ENCODE measurements at places on chromosomes 13 and 19. TPM values are rescaled to one million over a fixed set of nuclear protein-coding genes. Genes with fewer than 3 reads are reported as not detected.

Gene FGF22
- polyA plus RNA-seq = 0.23 TPM

Gene CGB1
- not detected for polyA plus RNA-seq

Gene GPC6
- 1.5 TPM for polyA plus RNA-seq

Gene CBLC
- not detected for polyA plus RNA-seq

Gene IL4I1
- 0.29 TPM for polyA plus RNA-seq

- no peak for DNase-seq
Measured at GRCh38 chr19:952049-952679, 26.3 kb downstream of the ARID3A start.

DNA sequence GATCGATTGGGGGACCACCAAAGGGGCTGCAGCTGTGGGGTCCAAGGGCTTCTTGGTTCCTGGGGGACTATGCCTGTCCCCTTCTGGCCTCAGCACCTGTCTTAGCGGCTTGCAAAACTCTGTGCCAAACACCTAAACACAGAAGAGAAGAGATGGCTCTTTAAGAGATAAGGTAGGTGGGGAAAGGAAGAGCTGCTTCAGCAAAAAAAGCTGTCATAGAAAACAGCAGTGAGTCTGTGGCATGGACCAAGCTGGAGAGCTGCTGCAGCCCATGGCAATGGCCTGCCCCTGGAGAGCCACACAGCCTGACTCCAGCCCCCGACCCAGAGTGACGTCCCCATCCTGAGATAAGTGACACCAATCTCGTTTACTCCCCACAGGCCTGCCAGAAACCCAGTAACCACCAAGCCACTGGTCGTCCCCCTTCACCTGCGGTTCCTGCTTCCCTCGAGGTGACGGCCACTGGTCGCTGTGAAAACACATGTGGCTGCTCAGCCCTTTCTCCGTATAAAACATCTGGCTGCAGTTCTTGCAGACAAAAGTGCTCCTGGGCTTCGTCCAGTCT lies 25.0 kb upstream of the NAPA start:
- DNase-seq = no peak

- DNase-seq = no peak
Measured at GRCh38 chr13:113460599-113460998, 7.3 kb upstream of the ADPRHL1 start.

GRCh38 chr13:62678039-62678438 lies 1262.4 kb upstream of the PCDH20 start:
- DNase-seq = no peak

DNA sequence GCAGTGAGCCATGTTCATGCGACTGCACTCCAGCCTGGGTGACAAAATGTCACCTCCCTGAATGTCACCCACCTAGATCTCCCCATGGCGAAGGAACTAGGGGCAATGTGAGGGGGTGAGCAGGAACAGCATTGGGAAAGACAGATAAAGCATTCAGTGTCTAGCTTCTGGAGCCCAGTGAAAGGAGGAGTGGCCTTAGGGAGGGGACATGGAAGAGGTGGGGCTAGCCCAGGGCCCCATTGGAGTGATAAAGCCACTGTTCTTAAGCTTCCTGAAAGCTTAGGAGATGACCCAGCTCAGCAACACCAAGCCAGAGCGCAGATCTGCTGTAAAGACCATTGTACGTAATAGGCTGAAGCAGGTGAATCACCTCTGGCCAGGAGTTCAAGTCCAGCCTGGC lies 13.0 kb upstream of the KCNN1 start:
- no peak for DNase-seq

DNA sequence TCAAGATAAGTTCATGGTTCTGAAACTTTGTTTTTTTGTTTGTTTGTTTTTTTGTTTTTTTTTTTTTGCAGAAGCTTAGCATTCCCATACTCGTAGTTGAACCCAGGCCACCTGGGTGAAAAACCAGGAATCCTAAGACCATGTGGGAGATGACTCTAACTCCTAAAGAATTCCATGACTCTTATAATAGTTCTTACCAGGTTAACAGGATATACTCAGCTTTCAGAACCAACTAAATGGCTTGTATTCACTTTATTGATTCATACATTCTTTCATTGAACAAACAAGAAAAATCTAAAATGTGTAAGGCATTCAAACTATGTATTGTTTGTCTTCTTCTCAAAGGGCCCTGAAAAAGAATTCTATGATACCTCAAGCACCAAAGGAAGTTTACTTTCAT lies 40.5 kb upstream of the KLF5 start:
- DNase-seq = no peak

DNA sequence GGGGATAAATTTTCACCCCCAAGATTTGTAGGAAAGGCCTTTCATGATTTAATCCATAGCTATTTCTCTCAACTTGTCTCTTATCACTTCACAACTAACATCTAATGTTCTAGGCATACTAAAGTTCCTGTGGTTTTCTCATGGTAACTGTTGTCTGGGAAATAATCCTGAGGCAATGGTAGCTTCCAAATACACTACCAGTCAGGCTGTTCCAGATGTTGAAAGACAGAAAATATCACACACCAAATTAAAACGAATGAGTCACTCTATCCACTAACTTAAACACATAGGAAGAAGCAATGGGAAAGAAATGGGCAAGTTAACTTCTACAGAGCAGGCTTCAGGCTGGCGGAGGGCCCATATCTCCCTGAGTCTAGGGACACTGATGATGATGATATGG lies 77.7 kb upstream of the MYO16 start:
- no peak for DNase-seq

DNA sequence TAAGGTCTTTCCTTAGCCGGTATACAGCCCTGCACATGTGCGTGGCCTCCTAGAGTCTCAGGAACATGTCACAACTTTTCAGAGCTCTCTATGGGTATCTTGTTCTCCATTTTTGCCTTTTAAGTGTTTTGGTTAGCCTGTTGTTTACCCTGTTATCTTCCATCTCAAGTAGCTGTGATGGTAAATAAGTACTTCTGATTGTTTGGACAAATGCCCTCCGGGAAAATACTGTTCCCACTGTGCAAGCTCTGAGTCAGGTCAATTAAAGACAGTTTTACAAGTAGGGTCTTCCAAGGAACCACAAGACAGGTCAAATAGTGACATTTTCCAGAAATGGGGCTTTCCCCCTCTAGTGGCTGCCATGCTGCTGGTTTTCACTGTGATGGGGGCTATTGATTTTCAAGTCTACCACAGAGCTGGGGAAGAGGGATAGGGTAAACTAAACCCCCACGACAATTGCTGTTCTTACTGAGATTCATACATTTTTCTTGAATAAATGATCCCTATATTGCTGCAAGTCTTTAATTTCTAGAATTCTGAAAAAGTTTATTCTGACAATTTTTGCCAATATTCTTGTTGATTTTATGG lies 109.5 kb downstream of the TM9SF2 start:
- DNase-seq = no peak

DNA sequence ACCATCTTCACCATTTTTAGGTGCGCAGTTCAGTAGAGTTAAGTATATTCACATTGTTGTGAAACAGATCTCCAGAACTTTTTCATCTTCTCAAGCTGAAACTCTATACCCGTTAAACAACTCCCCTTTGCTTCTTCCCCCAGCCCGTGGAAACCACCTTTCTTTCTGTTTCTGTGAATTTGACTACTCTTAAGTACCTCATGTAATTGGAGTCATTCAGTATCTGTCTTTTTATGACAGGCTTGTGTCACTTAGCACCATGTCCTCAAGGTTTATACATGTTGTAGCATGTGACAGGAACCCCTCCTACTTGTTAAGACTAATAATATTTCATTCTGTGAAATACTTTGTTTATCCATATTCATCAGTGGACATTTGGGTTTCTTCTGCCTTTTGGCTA lies 52.8 kb downstream of the TNFRSF19 start:
- DNase-seq = no peak

- DNase-seq = no peak
Measured at GRCh38 chr19:3269916-3270671, 45.6 kb downstream of the CELF5 start.

- DNase-seq = no peak
Measured at GRCh38 chr13:105118426-105118985, 1417.0 kb downstream of the EFNB2 start.
